Fibroblast of villous mesenchyme (primary cell): ENCODE measurements at places on chromosomes 3 and 15.
A peak's percentile ranks its signal among the peaks of the same experiment; 100 is the strongest.

DNA sequence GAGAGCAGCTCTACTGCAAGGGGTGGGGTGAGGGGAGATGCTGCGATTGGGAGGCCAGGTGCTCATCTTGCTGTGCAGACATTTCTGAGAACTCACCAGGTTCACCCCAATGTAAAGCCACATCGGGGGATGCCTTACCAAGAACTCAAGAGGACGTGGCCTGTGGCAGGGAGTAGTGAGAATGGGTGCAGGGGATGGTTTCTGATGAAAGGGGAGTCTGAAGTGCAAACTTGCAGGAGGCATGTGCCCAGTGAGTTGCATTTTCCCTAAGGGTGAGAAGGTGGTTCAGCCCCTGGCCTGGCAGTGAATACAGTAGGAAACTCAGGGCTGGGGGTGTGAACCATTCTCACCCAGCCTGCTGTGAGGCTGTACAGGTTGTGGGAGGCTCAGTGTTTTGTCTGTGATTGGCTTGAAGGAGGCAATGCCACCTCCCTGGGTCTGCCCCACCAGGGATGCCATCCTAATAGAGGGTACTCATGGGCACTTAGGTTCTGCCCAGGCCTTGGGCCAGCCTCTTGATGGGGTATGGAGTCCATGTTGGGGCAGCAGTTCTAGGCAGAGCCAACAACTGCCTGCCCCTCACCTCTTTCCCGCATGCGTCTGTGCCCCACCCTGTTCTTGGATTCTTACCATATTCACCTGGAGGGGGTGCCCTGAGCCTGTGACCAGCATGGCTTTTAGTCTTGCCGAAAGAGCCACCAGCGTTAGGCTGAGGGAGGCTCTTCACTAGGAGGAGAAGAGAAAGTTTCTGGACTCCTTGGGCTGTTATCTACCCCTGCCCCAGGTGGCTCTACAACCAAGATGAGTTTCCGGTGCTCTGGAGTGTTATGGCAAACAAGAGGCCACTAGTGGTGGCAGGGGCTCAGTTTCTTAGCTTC is 4.5 kb downstream of the HEMK1 start:
- DNase-seq, result no peak

DNA sequence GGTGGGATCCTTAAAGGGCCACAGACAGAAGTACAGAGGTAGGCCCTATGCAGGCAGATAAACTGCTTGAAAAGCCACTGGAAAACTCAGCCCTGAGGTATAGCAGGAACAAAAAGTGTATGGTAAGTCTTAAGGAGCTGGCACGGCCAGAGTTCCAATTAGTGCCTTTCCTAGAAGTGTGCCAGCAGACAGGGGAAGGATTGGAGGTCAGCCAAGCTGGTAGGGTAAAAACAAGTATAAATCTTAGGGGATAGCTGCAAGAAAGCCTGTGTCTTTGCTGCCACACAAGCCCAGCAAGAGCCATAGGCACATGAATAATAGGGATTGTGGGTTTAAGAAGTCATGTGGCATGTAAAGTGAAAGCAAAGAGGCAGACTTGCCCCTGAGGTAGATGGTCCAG is 582.5 kb downstream of the PLOD2 start:
- no peak for DNase-seq

DNA sequence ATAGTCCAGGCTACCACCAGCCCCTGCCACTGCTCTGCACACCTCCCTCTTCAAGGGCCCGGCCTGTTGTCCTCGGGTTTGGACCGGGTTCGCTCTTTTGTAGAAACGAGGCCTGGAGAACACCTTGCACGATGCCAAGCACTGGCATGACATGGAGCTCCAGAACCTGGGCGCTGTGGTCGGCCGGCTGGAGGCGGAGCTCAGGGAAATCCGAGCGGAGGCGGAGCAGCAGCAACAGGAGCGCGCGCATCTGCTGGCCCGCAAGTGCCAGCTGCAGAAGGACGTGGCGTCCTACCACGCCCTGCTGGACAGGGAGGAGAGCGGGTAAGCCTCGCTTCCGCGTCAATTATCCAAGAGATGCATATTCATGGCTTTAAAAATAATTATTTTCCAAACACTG is 72.4 kb downstream of the BFSP2 start:
- peak; percentile 36 for DNase-seq

- peak; percentile 95 for DNase-seq
Observed at GRCh38 chr3:139292711-139293664, 50.8 kb upstream of the MRPS22 start.

DNA sequence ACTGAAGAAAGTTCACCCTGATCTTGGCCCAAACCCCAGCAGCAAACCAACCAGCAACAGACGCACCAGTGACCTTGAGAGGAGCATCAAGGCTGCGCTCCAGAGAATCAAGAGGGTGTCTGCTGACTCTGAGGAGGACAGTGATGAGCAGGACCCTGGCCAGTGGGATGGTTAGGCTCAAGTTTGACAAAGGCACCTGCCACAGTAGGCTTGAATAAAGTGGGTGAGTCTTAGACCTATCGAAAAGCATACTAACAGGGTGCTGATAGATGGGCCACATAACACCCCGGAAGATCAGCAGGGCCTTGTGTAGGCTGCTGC is 23.9 kb downstream of the WHAMM start:
- no peak for DNase-seq

DNA sequence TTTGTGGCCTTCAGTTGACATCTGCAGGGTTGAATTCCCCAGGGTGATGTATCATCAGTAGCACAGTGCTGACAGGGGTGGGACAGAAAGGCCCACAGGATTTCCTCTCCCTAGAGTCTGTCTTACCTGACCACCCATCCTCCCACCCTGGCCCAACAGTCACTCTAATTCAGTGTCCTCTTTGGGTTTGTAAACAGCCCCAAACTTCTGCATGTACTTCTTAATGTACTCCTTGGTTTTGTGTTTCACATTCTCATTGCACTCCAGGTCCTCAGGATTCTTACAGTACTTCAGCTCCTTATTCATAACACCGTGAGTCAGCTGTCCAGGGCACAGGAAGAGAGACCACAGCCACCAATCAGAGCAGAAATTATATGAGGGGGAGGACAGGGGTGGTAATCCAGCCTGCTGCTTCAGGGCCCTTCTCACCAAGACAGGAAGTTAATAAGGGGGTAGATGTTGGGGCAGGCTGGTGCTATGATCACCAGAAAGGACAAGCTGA is 37.5 kb downstream of the NBEAL2 start:
- peak; percentile 80 for DNase-seq

GRCh38 chr3:24401090-24401810 is 93.4 kb downstream of the THRB start:
- DNase-seq, result peak; percentile 52

GRCh38 chr15:95025924-95026728 is 794.8 kb downstream of the MCTP2 start:
- DNase-seq, result peak; percentile 67

- DNase-seq, result peak; percentile 83
Observed at GRCh38 chr15:22980189-22981050, at the start of gene CYFIP1. Gene CYFIP1, minus strand, starts transcription at chr15:22980368. Its CDS starts 33,083 bp downstream, at chr15:22947285.

DNA sequence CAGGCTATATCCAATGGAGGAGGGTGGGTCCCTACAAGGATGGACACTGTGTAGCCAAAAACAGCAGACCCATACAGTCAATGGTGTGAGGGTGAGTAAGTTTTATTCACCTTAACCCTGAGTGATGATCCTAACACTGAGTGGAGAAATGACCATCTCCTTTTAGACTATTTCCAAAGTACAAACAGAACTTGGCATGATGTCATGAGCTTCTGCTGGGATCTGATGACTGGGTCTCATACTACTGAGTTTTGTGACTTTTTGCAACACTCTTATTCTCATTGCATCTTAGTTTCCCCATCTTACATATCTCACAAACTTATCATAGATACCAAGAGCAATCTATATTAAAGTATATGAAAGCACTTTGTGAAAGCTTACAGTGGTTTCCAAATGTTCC is 330.3 kb upstream of the CFAP20DC start:
- no peak for DNase-seq

- no peak for DNase-seq
Observed at GRCh38 chr3:103712320-103713008, 1277.6 kb downstream of the ZPLD1 start.

GRCh38 chr3:66023738-66024385 is 14.9 kb downstream of the MAGI1 start:
- peak; percentile 54 for DNase-seq

DNA sequence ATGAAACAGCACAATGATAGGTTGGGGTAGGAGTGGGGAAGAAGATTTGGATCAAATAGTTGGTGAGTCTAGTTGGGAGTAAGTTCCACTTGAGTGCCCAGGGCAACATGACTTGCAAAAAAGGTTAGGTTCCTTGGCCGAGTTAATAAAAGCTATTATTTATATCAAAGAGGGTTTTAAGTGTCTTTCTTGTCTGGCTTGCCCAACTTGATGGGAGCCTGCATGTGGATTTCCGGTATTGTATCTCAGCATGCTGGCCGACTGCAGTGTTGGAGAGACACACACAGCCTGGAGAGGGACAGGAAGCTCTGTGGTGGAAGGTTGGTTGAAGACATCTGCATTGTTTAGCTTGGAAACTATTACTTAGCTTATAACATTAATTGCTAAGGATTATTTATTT is 449.5 kb upstream of the TBL1XR1 start:
- no peak for DNase-seq

- no peak for DNase-seq
Observed at GRCh38 chr3:171677706-171678105, 132.6 kb downstream of the PLD1 start.

- DNase-seq, result no peak
Observed at GRCh38 chr3:122301063-122301462, 24.0 kb upstream of the CSTA start.

GRCh38 chr15:78054966-78055365 is 22.5 kb downstream of the TBC1D2B start:
- DNase-seq, result no peak

- no peak for DNase-seq
Observed at GRCh38 chr3:53821631-53822121, 24.5 kb downstream of the CHDH start.

- DNase-seq, result no peak
Observed at GRCh38 chr3:7700977-7701376, 800.6 kb upstream of the LMCD1 start.

DNA sequence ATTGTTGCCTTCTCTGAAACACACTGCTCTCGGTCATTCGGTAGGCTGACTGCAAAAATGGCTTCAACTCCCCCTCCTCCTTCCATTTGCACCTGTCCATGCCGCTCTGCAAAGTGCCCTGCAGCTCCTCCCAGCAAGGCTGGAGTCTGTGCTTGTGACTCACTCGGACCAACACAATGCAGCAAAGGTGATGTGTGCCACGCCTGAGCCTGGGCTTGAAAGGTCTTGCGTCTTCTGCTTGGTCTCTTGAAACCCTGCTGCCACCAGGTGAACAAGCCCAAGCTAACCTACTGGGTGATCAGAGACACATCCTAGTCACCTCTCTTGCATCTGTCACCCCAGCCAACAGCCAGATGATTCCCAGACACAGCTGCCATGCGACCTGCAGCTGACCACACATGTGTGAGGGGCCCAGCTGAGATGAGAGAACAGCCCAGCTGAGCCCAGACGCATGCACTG is 71.1 kb downstream of the MGLL start:
- no peak for DNase-seq

- peak; percentile 21 for DNase-seq
Observed at GRCh38 chr3:189099505-189100290, 72.1 kb upstream of the TPRG1 start.
